Activated naive CD8-positive, alpha-beta T cell treated with anti-CD3 and anti-CD28 coated beads, Interleukin-2, amount 10 ng/mL, durations not matched to agents 7 days and 5 days (primary cell): ENCODE measurements at places on chromosomes 4 and X.
A peak's percentile ranks its signal among the peaks of the same experiment; 100 is the strongest.

DNA sequence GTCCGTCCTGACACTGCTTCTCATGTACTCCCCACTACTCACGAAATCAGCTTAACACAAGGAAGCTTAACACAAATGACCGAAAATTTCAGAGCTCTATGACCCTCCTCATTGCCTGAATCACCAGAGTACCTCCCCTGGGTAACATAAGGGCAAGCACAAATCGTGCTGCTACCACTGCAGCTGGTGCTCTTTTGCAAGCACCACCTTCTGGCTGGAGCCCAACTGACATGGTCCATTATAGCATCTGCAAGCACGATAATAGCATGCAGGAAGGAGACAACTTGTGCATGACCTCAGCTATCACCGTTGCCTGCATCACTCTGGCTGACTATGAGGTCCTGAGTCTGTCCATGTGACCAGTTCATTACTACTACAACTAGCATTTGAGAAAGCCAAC lies 308.0 kb downstream of the TEX13C start:
- DNase-seq = no peak

DNA sequence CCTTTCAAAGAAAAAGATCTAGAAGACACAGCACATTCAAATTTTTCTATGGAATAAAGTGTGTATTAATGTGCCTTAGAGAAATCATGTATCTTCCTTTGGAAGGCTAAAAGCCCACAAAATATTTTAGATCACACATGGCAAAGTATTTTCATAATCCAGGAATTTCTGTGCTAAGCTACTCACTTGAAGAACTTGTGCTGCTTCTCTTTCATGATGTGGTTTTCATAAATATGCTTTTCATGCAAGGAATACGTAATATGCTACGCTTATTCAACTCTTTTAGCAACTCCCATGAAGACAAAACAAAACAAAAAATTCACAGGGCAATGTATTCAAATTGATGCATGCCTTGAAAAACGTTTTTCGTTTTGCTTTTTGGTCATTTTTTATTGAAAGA lies 125.6 kb downstream of the ARHGAP24 start:
- DNase-seq = no peak

DNA sequence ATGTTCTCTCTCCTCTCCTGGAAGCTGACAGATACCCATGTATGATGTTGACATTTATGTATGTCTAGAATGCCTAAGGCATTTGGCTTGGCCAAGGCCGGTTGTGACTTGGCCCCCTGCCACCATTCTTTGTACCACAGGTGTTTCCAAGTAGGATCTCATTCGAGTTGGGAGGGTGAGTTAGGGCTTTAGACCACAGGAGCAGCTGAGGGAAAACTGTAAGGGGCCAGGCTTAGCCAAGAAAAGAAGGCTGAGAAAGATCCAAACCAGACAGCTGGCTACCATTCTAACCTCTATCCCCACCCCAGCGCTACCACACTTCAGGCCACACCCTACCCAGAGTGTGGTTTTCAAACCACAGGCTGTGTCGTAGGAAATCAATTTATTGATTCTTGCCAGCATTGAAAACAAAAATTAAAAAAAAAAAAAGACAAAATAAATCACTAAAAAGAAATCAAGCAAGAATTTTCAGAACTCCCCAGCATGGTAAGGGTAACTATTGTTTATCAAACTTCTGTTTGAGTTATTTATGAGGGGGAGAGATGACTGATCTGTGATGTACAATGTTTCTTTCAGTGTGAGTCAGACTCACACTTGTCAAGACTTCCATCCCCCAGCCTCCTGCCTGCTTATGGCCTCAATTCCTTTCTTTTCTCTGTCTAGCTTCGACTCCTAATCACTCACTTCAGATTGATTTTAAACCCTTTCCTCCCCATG lies 9.9 kb downstream of the TMSB4X start:
- peak; percentile 66 for DNase-seq

DNA sequence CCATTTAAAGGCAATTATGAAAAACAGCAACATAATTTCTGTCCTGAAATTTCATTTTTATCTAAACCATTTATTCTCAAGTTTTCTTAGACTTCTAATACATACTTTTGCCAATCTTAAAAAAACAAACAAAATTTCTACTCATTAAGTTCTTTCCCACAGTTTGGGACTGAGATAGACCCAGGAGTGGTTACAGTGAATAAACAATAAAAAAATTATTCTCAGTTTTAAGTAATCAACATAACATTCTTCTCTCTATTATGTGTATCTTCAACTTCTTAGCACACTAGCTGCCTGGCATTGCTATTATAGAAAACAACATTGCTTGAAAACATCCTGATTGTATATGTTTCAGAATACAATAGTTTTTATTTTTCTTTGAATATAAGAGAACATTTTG lies 532.8 kb downstream of the IL15 start:
- DNase-seq = no peak

- no peak for DNase-seq
Observed at GRCh38 chr4:185644408-185644807, 109.1 kb upstream of the PDLIM3 start.

- DNase-seq = no peak
Observed at GRCh38 chr4:143353797-143354196, 17.1 kb downstream of the GAB1 start.

GRCh38 chr4:38691251-38692008 lies 27.4 kb downstream of the KLF3 start:
- DNase-seq = no peak

- no peak for DNase-seq
Observed at GRCh38 chr4:121397941-121398601, 17.3 kb upstream of the QRFPR start.

GRCh38 chr4:48085821-48086589 lies 48.0 kb downstream of the TXK start:
- DNase-seq = no peak

DNA sequence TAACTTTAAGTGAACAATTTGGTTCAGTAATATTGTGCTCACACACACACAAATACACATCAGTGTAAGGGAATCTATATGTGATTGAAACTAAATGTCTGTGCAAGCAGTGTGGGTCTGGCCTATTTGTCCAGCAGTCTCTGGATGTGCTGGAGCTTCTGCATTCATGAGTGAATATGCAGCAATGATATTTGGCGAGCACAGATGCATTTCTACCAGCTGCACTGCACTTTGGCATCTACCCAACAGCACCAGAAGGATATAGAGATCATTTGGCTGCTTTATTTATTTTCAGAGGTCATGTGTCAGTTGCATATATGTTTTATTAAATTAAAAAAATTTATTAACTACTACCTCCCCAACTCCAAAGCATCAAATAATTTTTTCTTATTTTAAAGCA lies 613.4 kb upstream of the NR3C2 start:
- no peak for DNase-seq
